Cortex of kidney (tissue), 1 donor: ENCODE measurements at places on chromosomes 11 and 22.

DNA sequence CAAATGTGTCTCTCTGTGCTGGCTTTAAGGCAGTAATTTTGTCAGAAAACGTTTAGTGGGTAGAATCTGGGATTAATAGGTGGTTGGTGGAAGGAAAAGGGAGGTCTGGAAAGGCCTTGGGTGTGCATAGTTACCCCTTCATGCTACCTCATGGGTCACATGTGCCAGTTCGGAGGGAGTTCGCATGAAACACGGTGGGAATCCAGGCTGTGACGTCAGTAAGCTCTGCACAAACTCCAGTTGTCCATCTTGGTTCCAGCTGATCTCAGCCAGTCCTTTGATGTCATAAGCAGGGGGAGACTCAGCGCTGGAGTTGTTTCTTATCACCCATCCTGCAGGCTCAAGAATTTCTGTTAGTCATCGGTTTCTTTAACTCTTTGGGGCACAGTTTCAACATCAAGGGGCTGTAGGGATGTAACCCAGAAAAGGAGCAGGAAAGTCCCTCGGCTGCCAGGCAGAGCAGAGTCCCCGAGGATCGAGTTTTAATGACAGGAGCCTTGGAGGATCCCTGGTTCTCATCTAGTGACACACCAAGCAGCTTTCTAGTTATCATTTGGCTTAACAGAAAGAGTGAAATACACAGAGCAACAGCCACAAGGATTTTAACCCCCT, 28.9 kb downstream of the MOV10L1 start:
- no peak for DNase-seq

GRCh38 chr11:128212324-128212723, 375.0 kb downstream of the ETS1 start:
- no peak for DNase-seq

GRCh38 chr11:124329787-124330478, 9.9 kb upstream of the OR8D2 start:
- DNase-seq, result no peak

GRCh38 chr11:123197711-123198110, 2.7 kb upstream of the CLMP start:
- DNase-seq, result no peak

DNA sequence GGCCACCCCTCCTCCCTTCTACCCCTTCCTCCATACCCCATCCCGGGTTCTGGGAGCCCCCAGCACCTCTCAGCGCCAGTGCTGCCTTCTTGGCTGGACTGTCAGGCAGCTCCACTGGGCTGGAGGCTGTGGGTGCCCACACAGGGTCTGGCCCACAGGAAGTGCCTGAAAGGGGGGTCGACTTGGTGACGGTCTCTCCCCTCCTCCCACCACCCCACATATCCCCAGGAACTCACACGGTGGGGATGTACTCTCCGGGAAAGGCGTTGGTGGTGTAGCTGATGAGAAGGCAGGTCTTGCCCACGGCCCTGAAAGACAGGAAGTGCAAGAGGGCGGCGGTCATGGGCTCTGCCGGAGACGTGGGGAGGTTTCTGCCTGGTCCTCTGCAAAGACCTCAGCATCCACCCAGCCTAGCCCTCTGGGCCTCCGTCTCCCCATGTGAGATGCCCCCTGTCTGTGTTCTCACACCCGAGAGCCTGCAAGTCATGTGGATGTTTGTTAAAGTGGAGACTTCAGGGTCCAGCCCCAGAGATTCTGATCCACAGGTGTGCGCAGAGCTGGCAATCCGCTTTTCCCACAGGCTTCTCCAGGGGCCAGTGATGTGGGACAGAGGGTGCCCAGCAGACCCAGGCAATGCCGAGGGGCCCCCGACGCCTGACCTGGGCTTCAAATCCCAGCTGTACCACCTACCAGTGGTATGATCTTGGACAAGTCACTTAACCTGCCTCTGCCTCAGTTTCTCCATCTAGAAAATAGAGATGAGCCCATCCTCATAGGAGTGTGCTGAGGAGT, 2.5 kb downstream of the RAC2 start:
- DNase-seq, result no peak

- no peak for DNase-seq
Measured at GRCh38 chr22:21074102-21074715, 28.5 kb downstream of the LRRC74B start.

DNA sequence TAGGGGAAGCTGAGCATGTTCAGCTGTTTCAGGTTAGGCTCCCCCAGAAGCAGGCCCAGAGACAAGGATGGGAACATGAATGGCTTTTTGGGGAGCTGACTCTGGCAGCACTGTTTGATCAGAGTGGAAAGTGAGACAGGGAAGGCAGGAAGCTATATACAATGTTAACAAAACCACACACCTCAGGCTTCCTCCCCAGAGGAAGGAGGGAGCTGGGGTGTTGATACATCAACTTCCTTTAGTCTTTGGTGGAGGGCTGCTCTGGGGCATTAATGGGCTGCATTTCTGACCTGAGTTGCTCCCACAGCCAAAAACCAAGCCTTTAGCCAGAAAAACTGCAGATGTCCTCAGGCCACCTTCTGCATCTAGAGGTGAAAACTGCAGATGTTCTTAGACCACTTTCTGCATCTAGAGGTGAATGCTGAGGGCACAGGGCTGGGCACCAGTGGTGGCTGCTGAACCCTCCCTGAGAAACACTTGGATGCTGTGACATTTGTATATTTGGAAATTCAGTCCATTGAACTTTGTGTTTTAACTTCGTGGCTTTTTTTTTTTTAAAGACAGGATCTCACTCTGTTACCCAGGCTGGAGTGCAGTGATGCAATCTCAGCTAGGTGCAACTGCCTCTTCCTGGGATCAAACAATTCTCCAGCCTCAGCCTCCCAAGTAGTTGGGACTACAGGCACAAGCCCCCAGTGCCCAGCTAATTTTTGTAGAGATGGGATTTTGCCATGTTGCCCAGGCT, 49.9 kb downstream of the KIAA1671 start:
- DNase-seq, result no peak

GRCh38 chr11:27649800-27650199, 50.5 kb downstream of the BDNF start:
- no peak for DNase-seq

DNA sequence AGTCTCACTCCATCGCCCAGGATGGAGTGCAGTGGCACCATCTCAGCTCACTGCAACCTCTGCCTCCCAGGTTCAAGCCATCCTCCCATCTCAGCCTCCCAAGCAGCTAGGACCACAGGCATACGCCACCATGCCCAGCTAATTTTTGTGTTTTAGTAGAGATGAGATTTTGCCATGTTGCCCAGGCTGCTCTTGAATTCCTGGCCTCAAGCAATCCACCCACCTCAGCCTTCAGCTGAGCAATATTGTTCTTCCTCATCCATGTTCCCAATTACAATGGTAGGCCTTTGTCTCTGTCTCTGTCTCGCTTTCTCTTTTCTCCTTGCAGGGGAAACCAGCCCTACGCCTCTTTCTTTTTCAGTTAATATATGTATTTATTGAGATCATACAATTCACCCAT, 10.3 kb downstream of the HSPA8 start:
- no peak for DNase-seq

- DNase-seq, result no peak
Measured at GRCh38 chr11:26703411-26704191, 18.3 kb downstream of the SLC5A12 start.

GRCh38 chr22:20884454-20884853, 25.6 kb downstream of the SNAP29 start:
- no peak for DNase-seq

- no peak for DNase-seq
Measured at GRCh38 chr11:101034076-101034475, 95.5 kb downstream of the PGR start.

GRCh38 chr11:75394085-75394840, 5.1 kb upstream of the RPS3 start:
- no peak for DNase-seq

DNA sequence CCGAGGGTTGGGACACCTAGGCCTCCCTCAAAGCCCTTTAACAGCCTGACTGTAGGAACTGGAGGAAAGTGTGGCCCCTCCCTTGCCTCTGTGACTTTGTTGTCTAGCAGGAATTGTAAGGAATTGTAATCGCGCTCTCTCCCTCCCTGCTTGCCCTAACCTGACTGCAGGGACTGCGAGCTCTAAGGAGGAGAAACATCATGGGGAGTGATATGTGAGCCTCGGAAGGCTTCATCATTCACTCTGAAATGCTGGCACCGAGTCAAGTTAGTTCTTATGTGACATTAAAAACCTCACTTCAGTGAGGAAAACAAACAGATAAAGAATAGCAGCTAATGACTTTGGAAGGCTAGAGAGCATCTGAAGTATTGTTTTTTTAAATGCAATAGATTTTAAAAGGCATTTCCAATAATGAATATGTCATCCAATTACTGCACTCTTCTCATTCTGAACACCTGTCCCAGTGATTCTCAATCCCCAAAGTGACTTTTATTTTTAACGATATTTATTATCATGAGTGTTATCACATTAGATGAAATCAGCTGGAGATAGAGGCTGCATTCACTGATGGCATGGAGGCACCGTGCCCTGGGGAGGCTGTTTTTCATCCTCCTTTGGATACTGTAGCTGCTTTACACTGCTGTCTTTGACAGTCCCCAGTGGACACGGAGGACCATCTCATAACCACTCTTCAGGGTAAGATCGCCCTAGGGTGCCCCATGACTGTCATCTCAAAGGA, 58.5 kb upstream of the NTM start:
- DNase-seq, result no peak

DNA sequence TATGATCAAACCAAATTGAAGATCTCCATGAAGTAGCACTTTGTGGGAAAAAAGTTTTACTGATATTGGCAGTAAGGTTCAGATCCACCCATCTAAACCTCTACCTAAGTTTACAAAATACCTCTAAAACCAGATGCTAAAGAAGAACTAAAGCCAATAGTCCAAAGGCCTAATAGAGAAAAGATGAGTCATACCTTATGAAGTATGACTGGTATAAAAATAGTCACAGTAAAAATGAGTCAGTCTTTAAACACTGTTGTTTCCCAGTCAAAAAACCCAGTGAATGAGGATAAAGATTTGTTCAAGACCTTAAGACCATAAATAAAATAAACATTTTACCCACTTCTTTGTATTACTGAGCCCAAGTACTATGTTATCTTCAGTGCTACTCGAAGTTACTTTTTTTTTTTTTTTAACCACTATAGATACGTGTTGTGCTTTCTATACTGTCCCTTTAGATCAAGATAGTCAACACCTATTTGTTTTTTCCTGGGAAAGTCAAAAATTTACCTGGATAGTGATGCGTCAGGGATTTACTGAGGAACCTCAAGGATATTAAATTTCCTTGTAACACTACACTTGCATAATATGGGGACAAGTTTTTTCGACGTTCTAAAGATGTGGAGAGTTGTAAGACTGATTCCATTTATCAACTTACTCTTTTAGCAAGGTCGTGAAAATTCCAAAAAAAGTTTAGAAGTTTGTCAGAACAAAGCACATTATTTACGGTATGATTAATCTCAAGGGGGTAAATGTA, 87.3 kb downstream of the CCDC73 start:
- DNase-seq, result no peak

- no peak for DNase-seq
Measured at GRCh38 chr11:59175091-59175501, 3.2 kb downstream of the DTX4 start.

DNA sequence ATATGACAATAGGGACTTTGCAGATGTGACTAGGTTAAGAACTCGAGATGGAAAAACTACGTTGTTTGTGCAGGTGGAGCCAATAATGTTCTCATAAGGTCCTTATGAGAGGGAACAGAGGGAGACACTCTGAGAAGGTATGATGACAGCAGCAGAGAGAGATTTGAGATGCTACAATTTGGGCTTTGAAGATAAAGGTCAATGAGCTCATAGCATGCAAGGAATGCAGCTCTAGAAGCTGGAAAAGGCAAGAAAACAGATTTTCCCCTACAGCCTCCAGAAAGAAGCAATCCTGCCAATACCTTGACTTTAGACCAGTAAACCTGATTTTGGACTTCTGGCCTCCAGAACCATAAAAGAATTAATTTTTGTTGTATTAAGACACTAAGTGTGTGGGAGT, 21.1 kb downstream of the FAM76B start:
- DNase-seq, result no peak

DNA sequence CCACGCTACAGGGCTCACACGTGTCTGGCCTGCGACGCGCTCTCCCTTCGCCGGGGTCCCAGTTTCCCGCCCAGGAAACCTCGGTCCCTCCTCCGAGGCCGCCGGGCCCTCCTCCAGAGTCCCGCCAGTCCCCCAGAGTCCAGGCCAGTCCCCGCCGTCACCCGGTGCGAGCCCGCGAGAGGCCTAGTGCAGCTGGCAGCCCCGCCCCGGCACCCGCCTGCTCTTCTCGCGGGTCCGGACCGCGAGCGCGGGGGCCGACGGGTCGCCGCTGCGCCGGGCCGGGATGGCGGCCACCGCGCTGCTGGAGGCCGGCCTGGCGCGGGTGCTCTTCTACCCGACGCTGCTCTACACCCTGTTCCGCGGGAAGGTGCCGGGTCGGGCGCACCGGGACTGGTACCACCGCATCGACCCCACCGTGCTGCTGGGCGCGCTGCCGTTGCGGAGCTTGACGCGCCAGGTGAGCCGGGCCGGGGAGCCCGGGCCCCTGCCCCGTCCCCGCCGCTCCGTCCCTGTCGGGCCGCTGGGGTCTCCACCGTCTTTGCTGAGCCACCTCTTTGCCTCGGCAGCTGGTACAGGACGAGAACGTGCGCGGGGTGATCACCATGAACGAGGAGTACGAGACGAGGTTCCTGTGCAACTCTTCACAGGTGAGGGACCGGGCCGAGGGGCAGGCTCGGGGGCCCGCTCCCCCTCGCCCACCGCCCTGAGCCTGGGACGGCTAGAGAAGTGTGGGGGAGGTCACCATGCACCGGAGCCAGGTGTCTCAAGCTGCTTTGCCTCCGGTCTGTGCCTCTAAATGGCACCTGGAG, at the start of gene PTPMT1:
TSS of gene PTPMT1 (plus strand) at position 260 of the 809 bp plus-strand sequence. CDS start at position 284, 24 bp downstream.
- DNase-seq, result no peak

- DNase-seq, result no peak
Measured at GRCh38 chr11:36014898-36015665, 71.2 kb downstream of the LDLRAD3 start.

GRCh38 chr11:101442171-101442570, 141.6 kb downstream of the TRPC6 start:
- DNase-seq, result no peak

- no peak for DNase-seq
Measured at GRCh38 chr11:113555071-113555619, 79.9 kb upstream of the DRD2 start.

DNA sequence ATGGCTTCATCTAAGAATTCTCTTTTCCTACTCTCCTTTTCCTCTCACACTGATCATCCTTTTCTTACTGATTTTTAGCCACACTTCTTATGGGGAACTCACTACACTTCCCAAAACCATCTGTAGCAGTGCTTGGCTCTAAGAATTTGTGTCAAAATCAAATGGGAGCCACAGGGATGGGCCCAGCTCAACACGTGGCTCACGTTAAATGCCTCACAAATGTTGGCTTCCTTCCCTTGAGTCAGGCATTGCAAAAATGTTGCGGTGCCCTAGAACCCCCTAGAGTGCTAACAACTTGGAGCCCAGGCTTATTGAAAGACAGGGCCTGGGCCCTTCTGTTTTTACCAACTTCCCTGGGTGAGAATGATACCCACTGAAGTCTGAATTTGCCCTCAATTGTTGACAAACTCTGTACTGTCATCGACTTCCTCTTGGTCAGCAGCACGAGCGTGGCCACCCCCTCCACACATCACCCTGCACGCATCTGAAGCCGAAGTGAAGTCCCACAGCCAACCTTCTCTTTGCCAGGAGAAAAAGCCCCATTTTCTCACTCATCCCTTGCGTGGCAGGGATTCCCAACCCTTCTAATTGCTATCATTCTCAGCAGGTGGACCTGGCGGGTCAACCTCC, 69.7 kb downstream of the ELFN2 start:
- no peak for DNase-seq

- DNase-seq, result no peak
Measured at GRCh38 chr11:73577496-73577917, 20.4 kb downstream of the FAM168A start.
